NCI-H1436 treated with DMSO at 0.1 percent for 48 hours (cell line): ENCODE measurements at places on chromosomes 3 and 15.

DNA sequence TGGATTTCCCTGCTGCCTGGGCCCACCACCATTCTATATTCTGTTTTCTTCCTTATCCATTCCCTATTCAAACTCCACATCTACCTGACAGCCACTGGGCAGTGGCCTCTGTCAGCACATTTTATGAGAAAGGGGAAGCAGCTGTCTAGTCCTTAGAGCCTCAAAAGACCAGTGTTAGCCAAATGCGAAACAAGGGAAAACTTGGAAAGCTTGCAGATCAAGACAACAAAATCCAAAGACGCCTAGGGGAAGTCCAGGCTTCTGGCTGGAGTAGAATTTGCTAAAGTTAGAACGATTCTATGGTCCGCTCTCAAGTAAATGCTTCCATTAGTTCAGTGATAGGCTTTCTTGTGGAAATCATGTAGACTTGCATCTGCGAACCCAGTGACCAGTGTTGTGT, 39.4 kb upstream of the CHST2 start:
- no peak for DNase-seq

DNA sequence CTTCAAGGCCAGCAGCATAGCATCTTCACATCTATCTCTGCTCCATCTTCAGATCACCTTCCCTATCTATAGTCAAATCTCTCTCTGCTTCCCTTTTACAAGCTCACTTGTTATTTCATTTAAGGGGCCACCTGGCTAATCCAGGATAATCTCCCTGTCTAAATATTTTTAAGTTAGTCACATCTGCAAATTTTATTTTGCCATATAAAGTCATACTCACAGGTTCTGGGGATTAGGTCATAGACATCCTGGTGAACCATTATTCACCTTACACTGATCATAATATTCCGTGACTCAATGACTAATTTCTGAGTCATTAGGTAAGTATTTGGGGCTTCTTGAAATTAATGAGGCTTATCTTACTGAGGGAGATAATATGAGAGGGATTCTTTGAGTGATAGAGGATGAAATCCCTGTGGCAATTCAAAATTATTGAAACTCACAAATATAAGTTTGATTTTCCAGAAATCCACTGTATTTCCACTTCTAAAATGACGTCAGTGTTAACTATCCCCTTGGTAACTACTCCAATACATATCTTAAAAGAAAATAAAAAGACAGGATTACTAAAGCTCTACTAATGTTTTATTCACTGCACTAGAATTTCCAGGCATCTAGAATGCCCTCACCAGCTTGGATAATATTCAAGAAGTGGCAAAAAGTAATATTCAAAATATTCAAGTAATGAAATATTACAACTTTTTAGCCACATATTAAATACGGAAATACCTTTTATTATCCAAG, 93.7 kb upstream of the RBMS3 start:
- no peak for DNase-seq

DNA sequence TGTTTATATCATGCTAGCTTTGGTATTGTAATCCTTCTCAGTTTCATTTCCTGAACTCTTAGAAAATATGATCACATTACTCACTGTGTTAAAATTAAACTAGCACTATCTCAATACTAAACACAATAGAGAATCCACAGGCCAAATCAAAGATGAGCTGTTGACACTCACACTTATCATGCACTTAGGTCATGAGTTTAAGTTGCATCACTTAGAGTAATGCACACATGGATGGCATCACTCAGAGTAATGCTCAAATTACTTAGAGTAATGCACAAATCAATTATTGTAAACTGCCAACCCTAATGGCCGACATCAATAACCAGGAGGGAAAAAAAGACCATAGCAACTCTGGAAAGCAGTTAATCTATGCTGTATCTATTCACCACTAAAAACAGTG, 40.0 kb upstream of the MCF2L2 start:
- no peak for DNase-seq

- DNase-seq, result no peak
Observed at GRCh38 chr3:1828519-1828918, 270.1 kb upstream of the CNTN4 start.

DNA sequence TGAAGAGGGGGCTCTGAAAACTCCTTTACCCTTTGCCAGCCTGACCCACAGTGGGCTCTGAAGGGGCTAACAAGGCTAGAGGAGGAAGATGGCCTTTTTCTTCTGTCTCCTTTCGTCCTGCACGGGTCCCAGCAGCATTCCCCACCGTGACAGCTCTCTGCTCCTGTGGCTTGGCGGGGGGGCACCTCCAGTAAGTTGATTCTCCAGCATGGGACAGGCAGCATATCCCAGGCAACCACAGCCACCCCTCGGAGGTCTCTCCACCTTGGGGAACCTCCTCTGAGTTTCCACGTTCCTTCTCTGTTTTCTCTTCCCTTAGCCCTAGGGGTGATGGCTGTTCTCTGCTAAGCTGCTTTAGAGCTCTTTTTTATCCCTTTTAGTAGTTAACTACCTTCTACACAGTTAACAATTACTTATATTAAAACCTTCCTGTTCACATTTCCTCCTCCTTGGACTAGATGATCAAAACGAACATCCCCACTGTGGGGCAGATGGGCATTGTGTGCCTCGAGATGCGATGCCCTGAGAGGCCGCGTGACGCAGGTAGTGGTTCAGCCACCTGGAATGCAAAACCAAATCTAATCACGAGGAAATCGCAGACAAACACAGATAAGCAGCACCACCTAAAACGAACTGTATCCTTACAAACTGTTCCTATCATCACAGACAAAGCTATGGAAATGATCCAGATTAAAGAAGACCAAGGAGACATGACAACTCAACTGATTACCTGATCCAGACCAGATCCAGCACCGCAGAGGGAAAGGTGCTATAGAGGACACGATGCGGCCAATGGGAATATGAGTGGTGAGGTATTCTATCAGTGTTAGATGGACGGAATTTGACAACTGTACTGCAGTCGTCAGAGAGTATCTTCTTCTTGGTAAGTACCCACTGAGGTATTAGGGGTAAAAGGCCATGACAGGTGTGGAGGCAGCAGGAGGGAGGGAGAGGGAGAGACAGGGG, 27.7 kb downstream of the TSPAN3 start:
- no peak for DNase-seq

DNA sequence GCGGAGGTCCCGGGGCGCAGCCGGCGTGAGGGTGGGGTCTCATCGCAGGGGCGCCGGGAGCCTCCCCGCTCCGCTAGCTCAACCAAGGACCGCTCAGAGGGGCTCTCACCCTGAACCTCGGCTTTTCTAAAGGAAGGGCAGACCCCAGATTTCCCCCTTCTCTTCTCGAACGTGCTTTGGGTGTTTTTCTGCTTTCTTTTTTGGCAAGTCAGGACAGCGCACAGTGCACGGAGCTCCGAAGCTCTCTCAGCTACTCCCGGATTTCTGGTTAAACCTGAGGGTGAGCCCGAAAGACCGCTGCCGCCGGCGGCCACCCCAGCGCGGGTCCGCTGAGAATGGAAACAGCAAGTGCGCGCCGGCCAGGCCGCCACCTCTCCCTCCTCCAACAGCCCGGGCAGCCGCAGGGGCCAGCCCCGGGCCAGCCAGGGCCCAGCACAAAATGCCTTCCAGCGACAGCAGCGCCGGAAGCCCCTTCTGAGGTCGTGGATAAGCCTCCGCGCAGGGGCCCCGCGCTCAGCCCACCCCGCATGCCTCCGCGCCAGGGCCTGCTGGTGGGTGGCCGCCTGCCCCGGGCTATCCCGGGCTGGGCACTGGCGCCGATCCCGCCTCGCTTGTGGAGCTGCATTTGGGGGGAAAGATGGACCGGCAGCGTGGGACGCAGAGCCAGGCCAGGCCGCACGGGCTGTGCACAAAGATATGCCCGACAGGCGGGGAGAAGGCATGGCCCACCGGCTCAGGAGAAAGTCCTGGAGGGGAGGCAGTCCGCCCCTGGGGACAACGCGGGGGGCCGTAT, 8.2 kb upstream of the OCA2 start:
- DNase-seq, result no peak

GRCh38 chr3:45984331-45985312, 11.0 kb downstream of the FYCO1 start:
- DNase-seq, result no peak

- no peak for DNase-seq
Observed at GRCh38 chr3:25527801-25528200, 99.7 kb downstream of the RARB start.

DNA sequence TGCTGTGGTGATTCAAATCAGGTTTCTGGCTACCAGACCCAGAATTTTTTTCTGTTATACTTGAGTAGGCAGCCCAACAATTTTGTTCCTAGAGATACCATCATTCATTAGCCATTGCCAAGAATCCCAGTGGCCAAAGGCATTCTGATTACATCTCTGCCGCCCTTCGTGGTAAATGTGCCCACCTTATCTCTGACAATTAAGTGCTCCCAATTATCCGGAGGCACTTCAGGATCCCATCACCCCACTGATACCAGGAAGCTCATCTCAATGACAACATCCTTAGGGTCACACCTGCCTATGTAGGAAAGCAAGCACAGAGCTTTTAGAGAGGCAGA, 43.2 kb upstream of the RPL35A start:
- no peak for DNase-seq

DNA sequence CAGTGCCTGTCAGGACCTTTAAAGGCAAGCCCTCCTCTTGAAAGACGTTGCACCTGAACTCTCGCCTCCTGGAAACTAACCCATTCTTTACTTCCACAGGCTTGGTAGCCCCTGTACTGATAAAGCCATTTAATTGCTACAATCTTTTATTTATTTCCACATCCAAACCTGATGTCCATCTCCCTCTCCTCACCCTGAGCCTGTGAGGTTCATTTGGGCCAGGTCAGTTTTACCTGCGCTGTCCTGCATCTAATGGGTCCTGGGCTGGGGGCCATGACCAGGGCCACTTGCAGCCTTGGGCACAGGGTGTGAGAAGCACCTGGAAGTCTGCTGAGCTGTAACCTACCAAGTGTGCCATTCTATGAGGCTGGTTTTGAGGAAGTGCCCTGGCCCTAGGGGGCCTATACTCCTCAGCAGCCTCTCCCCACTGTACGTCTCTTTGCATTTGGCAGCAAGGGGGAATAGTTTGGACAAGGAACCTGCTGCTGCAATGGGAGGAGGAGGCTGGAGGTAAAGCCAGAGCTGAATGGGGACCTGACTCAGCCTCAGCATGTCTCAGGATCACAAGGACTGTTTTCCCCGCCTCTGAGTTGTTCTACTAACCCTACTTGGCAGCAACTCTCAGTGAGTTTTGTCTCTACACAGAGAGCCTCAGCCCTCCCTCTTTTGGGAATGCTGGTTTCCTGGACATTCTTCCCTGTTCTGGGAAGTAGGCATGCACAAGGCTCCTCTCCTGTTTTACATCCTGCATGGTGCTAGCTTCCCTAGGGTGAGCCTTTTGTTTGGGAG, 53.8 kb downstream of the WDR76 start:
- DNase-seq, result no peak

DNA sequence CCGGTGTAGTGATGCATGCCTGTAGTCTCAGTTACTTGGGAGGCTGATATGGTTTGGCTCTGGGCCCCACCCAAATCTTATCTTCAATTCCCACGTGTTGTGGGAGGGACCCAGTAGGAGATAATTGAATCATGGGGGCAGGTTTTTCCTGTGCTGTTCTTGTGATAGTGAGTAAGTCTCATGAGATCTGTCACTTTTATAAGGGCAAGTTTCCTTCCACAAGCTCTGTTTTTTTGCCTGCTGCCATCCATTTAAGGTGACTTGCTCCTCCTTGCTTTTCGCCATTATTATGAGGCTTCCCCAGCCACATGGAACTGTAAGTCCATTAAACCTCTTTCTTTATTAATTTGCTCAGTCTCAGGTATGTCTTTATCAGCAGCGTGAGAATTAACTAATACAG, 566.7 kb upstream of the NECTIN3 start:
- no peak for DNase-seq

- DNase-seq, result no peak
Observed at GRCh38 chr3:158471639-158472294, 99.2 kb upstream of the MLF1 start.

- no peak for DNase-seq
Observed at GRCh38 chr15:92395098-92395635, 1.5 kb downstream of the ST8SIA2 start.

DNA sequence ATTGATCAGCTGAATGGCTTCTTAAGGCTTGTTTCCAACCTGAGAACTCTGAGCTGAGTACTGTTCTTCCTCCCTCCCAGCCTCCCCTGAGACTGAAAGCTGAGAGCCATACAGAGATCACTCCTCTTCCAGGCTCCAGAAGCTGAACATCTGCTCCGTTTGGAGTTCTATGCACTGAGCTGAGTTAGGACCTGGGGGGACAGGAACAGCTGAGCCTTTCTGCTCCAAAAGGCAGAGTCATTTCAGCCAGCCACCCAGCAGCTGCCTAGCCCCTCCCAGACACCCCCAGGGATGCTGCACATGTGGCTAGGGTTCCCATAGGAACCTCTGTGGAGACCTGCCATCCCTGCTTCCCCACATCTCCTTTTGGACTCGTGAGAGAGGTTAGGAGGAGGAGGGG, 64.2 kb upstream of the GLCE start:
- no peak for DNase-seq

- DNase-seq, result no peak
Observed at GRCh38 chr3:126341755-126342150, 15.5 kb downstream of the KLF15 start.

- no peak for DNase-seq
Observed at GRCh38 chr3:42394579-42395288, 15.7 kb downstream of the LYZL4 start.

DNA sequence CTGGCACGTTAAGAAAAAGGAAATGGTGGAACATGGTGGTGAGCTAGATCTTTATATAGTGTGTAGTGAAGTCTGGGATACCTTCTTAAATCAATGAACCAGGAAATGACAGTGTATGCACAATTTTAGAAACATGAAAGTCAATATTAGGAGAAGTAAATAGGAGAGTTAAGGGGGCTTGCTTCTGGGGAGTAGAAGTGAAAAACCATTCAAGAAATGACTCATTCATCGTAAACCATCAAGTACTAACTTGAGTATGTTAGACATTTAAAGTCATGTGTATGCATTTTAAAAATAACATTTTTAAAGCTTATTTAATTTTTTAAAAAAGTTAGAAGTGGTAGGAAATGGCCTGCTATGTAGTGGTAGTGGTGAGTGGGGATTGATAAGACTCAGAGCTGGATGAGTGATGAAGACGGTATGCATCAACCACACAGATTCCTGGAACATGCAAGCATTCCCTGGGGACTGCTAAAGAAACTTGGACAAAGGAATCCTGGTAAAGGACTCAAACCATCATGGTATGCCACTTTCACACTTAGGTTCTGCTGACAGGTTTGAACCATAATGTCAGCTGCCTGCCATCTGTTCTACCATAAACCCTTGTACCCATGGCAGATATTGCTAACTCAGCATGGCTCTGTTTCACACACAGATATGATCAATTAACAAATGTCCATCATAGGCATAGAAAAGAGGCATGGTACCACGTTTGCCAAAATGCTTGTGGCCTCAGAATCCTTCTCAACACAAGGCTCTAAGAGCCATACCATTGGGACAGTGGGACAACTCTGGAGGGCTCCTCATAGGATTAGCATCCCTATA, 28.9 kb upstream of the MITF start:
- DNase-seq, result no peak

DNA sequence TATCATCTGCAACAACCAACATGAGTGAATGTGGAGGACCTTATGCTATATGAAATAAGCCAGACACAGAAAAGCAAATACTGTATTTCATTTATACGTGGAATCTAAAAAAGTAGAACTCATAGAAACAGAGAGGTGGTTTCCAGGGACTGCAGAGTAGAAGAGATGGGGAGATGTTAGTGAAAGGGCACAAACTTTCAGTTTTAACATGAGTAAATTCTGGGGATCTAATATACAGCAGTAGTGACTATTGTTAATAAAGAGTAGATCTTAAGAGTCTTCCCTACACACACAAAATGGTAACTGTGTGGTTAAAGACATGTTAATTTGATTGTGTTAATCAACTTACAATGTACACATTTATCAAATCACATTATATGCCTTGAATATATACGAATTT, 20.9 kb upstream of the MELTF start:
- no peak for DNase-seq
